Keratinocyte (primary cell): ENCODE measurements at places on chromosomes 7 and 10.

- no peak for DNase-seq
These were observed 81.6 kb downstream of the CDK14 start for GRCh38 chr7:90677486-90678404.

- no peak for DNase-seq
These were observed 59.1 kb upstream of the NKX6-2 start for GRCh38 chr10:132845041-132845551.

DNA sequence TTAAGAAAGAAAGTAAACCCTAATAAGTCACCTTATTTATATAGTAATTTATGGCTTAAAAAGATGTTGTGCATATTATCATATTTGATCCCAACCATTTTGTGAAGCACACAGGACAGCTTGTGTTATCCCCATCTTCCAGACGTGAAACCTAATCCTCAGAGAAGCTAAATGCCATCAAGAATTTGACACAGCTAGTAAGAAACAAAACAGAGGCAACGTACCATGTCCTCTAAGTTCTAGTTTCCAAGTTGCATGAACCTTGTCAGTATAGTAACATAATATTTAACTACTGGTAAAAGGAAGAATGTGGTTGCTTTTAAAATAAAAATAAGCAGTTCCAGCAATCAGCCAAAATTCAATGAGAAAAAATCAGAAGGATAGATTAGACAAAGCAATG lies 41.5 kb downstream of the PTN start:
- no peak for DNase-seq

DNA sequence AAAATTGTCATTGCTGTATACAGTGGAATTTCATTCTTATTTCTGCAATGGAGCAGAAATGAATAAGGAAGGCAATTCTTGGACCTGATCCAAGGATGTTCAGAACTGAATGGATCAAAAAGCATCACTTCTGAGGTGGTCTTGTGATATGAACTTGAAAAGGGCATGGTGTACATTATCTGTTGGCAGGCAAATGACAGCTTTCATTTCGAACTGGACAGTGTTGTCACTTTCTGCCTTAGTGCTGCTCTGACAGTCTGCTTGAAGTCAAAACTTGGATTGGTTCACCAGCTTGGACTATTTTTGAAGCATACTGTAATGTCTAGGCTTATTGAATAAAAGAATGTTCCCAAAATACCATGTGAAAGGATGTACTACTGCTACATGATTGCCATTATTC lies 52.0 kb downstream of the VCL start:
- DNase-seq, result no peak

DNA sequence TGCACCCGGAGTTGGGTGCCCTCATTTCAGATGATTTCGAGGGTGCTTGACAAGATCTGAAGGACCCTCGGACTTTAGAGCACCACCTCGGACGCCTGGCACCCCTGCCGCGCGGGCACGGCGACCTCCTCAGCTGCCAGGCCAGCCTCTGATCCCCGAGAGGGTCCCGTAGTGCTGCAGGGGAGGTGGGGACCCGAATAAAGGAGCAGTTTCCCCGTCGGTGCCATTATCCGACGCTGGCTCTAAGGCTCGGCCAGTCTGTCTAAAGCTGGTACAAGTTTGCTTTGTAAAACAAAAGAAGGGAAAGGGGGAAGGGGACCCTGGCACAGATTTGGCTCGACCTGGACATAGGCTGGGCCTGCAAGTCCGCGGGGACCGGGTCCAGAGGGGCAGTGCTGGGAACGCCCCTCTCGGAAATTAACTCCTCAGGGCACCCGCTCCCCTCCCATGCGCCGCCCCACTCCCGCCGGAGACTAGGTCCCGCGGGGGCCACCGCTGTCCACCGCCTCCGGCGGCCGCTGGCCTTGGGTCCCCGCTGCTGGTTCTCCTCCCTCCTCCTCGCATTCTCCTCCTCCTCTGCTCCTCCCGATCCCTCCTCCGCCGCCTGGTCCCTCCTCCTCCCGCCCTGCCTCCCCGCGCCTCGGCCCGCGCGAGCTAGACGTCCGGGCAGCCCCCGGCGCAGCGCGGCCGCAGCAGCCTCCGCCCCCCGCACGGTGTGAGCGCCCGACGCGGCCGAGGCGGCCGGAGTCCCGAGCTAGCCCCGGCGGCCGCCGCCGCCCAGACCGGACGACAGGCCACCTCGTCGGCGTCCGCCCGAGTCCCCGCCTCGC lies at the start of gene EGFR:
EGFR (plus strand) TSS at position 657 of the 830 bp plus-strand sequence. CDS start 261 bp downstream, outside the sequence.
- no peak for DNase-seq
